ENCODE measurements at places on chromosomes 6 and 20.

DNA sequence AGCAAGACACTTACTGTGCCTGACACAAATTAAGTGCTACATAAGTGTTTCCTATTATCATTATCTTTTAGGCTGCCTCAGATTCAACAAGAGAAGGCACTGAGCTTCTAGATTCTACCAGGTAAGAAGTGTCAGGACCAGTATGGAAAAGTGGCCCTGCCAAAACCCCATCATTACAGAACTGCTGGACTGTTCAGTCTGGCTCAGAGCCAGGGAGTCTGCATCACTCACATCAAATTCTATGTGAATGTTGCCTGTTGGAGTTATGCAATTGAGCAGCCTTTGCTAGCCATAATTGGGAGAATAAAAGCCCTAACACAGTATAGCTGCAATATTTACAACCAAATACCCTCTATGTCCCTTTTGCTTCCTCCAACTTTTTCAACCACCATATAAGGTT lies 70.9 kb downstream of the ATG5 start:
- no peak for DNase-seq

- DNase-seq, result no peak
Measured at GRCh38 chr6:151175662-151176445, 63.9 kb upstream of the AKAP12 start.

GRCh38 chr6:105739764-105740163 lies 336.9 kb upstream of the PREP start:
- no peak for DNase-seq

DNA sequence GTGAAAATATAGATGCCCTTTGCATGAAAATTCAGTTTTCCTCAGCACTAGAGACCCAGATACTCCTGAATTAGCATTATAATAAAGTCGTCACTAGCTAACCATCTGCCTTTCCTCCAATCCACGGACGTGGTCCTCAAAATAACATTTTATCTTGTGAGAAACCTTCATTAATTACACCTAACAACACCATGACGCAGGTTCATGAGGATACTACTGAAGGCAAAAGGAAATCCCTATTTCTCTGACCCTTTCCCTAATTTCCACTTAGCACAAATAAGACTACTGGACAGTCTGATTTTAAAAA lies 1.3 kb upstream of the PNISR start:
- DNase-seq, result no peak

- DNase-seq, result no peak
Measured at GRCh38 chr6:36445621-36446020, 2.8 kb downstream of the KCTD20 start.

- no peak for DNase-seq
Measured at GRCh38 chr6:56222499-56222898, 24.9 kb downstream of the COL21A1 start.

DNA sequence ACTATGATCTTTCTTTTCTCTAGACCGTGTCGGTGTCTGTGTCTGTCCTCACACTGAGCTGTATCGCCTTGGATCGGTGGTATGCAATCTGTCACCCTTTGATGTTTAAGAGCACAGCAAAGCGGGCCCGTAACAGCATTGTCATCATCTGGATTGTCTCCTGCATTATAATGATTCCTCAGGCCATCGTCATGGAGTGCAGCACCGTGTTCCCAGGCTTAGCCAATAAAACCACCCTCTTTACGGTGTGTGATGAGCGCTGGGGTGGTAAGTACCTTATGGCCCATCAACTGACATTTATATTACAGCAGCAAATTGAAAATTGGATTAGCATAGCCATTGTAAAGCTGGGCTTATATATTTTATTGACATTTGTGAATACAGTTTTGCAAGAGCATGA lies 72.2 kb upstream of the GFRAL start:
- DNase-seq, result no peak

DNA sequence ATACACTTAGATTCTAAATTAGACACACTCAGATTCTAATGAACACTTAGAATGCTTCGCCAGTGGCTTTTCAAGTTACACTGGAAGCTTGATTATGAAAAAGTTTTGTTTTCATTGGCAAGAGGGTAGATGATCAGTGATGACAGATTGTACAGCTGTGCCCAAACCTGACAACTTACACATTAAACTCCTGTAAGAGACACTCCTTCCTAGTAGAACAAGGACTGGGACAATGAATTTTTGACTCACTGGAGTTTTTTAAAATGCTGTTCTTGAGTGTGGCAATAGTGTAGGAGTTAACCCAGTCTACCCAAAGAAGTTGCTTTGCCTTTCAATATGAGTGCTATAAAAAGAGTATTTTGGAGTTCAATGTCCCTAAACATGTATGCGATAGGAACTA lies 140.8 kb downstream of the SLC16A10 start:
- no peak for DNase-seq

DNA sequence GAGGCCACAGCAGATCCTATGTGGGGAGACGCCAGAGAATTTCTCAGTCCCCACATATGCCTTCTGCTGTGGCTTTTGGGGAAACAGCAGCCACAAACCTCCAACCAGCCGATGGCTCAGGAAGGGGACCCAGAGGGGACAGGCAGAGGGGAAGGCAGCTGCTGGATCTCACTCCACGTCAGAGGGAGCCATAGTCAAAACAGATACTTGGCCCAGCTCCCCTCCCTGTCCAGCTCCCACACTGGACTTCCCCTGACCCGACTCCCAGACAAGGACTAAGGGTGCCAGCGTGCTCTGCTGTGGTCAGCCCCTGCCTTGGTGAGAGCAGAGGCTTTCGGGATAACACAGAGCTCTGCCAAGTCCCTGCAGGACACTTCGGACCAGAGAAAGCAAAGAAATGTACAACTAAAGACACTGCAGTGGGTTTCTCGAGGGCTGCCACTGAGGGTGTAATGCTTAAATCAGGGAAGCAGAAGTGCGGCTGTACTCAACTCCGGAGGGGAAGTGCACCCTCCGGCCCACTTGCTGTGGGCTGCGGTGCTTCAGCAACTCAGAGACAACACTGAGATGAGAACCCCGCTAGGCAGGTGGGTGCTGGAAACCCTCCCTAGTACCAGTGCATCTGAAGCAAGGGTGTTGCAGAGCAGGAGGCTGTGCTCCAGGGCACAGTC lies 47.2 kb downstream of the RRBP1 start:
- DNase-seq, result no peak

- DNase-seq, result no peak
Measured at GRCh38 chr6:41371461-41371991, 36.1 kb downstream of the NCR2 start.

- DNase-seq, result no peak
Measured at GRCh38 chr6:33886673-33887144, 82.9 kb upstream of the MLN start.

DNA sequence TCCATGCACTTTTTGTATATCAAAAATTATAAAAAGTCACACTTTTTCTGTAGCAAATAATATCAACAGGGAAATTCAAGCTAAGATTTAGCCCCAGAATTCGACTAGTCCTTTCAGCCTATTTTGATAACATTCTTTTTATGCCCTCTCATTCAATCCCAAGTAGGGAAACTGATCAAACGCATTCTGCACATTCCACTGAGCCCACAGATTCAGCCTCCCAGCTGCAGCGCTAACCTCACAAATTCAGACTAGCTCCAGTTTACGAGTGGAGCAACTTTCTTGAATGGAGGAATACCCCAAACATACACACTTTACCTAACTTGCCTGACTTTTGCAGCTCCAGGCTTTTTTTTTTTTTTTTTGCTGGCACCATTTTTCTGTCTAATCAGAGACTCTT lies 70.3 kb upstream of the HEY2 start:
- no peak for DNase-seq

- no peak for DNase-seq
Measured at GRCh38 chr20:32144898-32145662, 35.6 kb downstream of the TM9SF4 start.

GRCh38 chr6:7526755-7527154 lies 14.7 kb upstream of the DSP start:
- DNase-seq, result no peak

GRCh38 chr6:151001387-151002056 lies 136.0 kb downstream of the MTHFD1L start:
- DNase-seq, result no peak

GRCh38 chr6:164184410-164184809 lies 769.9 kb downstream of the QKI start:
- DNase-seq, result no peak

DNA sequence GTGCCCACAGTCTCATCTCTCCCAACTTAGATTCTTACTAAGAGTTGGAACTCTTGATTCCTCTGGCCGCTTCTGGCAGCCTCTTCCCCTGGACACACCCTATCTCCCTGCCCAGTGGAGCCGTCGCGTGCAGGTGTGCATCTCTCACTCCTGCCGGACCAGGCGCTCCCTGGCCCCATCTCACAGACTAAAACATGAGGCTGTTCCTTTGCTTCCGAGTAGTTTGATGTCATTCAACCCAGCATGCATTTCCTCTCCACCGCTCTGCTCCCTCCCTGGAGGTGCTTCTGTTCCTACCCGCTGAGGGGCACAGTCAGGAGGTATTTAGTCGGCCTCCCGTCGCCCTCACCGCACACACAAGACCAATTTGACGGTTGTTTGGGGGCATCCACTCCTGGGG lies 228.0 kb upstream of the QKI start:
- DNase-seq, result no peak

DNA sequence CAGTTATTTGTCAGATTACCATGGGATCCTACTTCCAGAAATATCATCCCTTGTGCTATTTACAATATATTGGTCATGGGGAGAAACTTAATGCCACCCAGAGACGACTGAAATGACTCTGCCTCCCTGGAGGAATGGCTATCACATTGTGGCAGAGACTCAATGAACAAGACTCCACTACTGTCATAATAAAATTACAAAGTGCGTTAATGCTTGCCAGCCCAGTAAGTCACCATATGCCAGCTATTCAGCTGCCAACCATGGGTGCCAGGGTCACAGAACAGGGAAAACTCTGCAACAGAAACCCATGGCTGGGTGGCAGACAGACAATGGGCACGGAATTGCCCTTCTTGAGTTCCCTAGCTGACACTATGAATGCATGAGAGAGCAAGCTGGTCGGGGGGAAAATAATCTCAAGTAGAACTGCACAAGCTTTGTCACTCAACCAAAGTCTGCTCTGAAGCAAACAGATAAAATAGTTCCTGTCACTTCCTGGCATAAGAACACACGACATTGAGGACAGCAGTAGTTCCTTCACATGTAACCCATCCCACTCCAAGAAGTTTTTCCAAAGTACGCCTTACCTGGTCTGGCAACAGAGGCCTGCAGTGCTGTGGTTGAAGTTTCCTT lies 32.1 kb downstream of the TP53INP2 start:
- DNase-seq, result no peak

DNA sequence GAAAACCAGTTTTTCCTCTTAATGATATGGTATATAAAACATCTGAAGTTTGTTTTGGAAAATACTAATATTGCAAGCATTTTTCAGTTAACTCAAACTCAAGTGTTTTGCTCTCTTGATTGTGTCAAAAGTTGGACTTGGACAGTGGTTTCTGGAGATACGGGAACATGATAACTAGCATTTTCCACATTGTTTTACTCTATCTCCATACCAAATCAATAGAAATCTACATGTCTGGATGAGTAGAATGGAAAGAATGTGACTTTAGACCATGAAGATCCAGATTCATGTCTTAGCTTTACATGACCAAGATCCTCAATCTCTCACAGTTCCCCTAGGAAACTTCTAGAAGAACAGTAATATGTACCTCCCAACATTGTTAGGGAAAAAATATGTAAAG lies 22.2 kb upstream of the FBXO30 start:
- DNase-seq, result no peak

- no peak for DNase-seq
Measured at GRCh38 chr6:10580570-10580969, 59.4 kb downstream of the GCNT2 start.

DNA sequence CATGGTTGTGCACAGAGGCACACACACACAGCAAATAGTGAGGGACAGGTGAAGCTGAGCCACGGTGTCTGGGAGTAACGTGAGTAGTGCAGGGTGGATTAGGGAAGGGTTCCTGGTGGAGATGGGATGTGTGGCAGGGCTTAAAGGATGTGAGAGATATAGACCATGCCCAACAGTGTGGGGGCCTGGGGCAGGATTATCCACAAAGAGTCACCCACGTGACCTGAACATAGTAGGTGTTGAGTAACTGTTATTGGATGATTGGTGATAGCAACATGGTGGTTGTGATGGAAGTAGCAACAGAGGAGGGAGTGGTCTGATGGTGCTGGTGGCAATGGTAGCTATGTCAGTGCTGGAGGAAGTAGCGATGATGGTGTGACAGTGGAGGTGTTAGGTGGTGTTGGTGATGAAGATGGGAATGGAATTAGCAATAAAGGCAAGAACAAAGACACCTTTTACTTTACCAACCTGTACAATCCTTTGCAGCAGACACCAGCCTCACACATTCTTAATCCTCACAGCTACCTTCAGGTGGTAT lies 135.1 kb downstream of the MRPL14 start:
- no peak for DNase-seq

DNA sequence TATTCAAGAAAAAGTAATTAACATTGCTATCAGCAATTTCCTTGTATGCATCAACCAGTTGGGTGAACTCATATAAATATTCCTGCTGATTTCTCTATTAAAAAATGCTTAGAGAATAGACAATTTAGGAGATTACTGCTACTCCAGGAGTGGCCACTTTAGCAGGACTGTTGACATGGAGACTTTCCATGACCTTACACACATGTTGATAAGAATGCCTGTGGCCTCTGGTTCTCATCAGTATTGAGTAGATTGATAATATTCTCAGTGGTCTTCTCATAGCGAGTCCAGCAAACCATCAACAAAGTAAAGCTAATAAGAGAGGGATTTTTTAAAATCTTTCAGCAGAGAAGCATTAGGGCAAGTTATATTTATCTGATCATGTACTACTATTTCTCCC lies 208.4 kb upstream of the MARCKS start:
- no peak for DNase-seq

- no peak for DNase-seq
Measured at GRCh38 chr20:58993332-58994248, 12.5 kb downstream of the NELFCD start.

DNA sequence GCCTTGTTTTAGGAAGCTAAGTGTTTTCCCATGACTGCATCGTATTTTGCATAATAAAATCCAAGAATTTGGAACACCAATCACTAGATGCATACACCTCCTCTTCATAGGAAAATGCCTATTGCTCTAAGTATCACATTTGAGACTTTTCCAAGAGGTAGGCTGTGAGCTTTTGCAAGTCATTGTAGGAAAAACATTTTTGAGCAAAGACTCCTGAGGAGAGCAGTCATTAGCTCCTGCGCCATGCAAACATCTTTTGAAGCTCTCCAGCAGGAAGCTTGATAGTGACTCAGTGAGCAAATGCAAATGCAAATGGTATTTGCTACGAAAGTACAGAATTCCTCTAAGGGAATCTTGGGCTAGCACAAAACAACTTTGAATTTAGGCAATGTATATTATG lies 750.4 kb downstream of the QKI start:
- DNase-seq, result no peak
